ENCODE measurements at places on chromosomes 5 and 9.

DNA sequence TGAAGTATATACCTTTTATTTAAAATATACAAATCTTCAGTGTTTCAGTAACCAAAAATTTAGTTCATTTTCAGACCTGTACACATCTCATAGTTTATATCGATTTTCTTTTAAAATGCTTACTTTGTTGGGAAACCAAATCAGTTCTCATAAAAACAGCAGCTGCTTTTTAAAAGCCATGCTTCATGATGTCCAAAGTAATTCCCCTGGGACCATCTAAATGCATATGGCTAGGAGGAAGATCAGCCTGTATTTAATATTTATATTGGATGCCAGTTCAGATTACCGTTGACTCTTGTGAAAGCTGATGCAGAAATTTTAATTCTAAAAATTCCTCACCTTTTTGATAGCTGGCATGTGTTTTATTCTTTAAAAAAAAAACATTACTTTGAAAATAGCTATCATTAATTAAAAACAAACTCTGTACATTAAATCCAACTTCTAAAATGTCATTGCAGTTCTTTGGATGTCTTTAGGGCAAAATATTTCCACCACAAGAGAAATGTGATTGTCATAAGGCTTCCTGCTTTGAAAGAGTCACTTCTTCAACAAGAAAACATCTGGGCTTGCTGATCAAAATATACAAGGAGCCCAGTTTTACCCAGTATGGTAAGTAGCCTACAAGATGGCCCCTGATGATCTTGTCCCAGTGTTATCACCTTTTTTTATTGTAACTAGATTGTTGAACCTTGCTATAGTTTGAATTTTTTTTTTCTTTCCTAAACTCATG, 1242.9 kb upstream of the CDH6 start:
- no peak for DNase-seq

- DNase-seq, result no peak
These were observed 19.5 kb downstream of the C5orf52 start for GRCh38 chr5:157690690-157691433.

GRCh38 chr9:71984403-71984802, 73.0 kb downstream of the C9orf85 start:
- DNase-seq, result no peak

GRCh38 chr9:97572892-97573365, 60.2 kb downstream of the TSTD2 start:
- no peak for DNase-seq

DNA sequence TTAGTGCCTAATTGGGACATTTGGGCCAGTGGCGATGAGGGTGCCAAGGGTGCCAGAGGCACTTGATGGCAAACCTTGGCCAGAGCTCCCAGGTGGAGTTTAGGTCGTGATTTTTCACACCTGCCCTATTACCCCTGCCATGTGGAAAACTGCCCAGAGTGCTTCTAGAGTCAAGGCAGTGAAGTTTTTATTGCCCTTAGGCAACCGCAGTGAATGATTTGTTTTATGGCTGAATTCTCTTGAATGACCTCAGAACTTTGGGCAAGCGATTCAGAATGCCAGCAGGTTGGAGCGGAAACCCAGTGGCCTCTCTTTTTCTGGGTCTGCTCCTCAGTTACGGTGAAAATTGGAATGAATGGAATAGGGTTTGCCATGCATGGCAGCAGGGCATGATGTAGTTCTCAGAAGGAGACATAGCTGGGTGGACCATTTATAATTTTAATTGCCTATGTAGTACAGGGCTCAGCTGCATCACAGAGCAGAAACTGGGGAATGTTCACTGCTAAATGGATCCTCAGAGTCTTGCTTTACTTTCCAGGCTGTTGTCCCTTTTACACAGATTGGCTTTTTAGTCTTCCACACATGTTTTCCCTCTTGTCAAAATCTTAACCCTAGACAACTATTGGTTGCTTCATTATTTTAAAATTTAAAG, 820.0 kb upstream of the SEMA6A start:
- no peak for DNase-seq

DNA sequence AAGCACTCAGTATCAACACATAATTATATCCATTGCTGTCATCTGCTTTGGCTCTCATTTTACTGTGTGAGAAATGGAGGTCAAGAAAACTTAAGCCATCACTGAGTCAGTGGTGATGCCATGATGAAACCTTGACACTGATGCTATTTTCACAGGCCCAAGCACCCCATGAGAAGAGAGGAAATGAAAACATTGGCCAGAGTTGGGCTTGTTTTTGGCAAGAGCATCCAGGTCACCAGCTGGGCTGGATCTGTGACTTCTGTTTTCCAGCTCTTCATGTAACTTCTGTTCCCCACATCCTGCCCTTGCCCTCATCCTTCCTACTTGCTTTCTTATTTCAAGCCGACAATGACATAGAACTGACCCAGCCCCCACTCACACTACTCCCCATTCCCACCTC, 10.0 kb downstream of the LCP2 start:
- DNase-seq, result peak; percentile 67

DNA sequence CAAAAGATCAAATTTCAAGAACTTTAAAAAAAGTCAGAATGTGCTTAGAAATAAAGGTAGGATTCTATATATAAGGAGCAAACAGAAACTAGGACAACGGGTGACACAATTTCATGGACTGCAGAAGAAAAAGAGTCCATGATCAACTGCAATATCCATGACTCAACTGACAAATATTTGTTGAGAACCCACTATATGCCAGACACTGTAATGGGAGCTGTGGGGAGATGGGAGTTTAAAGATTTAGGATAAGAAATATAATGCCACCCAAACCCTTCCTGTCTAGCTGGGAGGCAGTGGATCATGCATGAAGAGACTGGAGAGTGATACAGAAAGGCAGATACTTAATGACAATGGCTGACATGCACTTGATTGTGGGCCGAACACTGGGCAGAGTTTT, 27.6 kb upstream of the CCDC112 start:
- DNase-seq, result no peak

- DNase-seq, result no peak
These were observed 665 bp downstream of the TCF7 start for GRCh38 chr5:134114886-134115805.

- DNase-seq, result no peak
These were observed 195.9 kb upstream of the TRIM32 start for GRCh38 chr9:116491219-116491618.

GRCh38 chr9:126125577-126125976, 201.1 kb upstream of the MVB12B start:
- no peak for DNase-seq

GRCh38 chr5:669842-670395, 23.2 kb downstream of the TPPP start:
- no peak for DNase-seq

DNA sequence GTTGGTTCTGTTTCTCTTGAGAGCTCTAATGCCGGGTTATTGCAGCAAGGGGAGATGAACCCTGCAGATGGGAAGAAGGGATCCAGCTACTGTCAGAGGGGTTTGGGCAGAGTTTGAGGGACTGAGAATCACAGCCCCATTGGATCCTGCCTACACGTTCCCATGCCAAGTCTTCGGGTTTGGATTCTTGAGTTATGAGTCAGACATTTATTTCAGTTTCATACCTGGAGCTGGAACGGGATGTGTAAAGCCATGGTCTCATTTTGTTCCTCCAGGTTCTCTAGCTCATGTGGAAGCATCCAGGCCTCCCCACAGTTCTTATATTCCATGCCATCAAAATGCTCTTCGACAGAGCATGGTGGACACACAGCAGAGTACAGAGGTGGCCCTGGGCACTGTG, 275.4 kb upstream of the IRX4 start:
- DNase-seq, result no peak

Measured in HL-60 (cell line).